ENCODE measurements at places on chromosomes 6 and 20.
A peak's percentile ranks its signal among the peaks of the same experiment; 100 is the strongest.

GRCh38 chr20:46089417-46090388 lies at the start of gene NCOA5:
Gene NCOA5 (minus strand): TSS chr20:46089962. CDS start chr20:46079424, 10,538 bp downstream.
- DNase-seq, result peak; percentile 98

GRCh38 chr6:132132924-132133639 lies 181.9 kb upstream of the CCN2 start:
- peak; percentile 51 for DNase-seq

- DNase-seq, result no peak
Observed at GRCh38 chr6:6287415-6287814, 33.0 kb downstream of the F13A1 start.

DNA sequence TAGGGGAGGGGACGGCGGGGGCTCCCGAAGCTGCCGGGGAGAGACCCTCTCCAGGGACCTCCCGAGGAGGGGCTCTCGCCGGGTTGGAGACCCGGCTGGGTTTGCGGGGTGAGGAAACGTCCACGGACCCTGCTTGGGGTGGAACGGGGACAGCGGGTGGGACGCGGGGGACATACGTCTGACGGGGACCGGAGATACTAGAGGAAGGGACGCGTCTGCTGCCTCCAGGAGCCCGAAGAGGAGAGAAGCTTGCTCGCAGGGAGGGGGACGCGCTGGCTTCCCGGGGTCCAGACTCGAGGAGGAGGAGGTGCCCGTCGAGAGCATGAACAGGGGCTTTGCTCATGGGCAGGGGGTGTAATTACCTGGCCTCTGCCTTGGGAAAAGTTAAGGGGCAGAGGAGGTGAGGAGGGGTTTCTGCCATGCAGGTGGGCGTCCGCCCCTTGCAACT lies 593 bp downstream of the DNMT3B start:
- DNase-seq, result no peak

- DNase-seq, result no peak
Observed at GRCh38 chr20:59829054-59829785, 104.2 kb downstream of the SYCP2 start.

GRCh38 chr6:115922971-115923370 lies 137.7 kb downstream of the FRK start:
- no peak for DNase-seq

DNA sequence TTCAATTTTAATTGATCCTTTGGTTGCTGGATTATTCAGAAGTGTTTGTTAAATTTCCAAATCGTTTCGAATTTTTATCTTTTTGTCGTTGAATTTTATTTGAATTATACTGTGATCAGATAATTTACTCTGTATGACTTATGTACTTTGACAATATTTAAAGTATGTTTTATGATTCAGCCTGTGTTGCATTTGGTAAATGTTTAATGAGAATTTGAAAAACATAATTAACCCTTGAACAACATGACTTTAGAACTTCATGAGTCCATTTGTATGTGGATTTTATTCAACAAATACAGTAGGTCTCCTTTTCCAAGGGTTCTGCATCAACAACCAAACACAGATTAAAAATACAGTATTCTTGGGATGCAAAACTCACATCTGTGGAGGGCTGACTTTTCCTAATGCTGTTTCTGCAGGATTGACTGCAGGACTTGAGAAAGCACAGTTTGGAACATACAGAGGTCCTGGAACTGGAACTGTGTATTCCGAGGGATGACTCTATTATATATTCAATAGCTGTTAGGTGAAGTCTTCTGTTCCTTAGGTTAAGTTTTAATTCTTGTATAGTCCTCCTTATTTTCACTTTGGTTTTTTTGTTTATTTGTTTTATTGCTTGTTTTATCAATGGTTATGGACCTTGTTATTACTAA lies 40.5 kb downstream of the FAM83B start:
- DNase-seq, result no peak

- DNase-seq, result peak; percentile 43
Observed at GRCh38 chr6:13485923-13486562, 1.4 kb downstream of the GFOD1 start.

DNA sequence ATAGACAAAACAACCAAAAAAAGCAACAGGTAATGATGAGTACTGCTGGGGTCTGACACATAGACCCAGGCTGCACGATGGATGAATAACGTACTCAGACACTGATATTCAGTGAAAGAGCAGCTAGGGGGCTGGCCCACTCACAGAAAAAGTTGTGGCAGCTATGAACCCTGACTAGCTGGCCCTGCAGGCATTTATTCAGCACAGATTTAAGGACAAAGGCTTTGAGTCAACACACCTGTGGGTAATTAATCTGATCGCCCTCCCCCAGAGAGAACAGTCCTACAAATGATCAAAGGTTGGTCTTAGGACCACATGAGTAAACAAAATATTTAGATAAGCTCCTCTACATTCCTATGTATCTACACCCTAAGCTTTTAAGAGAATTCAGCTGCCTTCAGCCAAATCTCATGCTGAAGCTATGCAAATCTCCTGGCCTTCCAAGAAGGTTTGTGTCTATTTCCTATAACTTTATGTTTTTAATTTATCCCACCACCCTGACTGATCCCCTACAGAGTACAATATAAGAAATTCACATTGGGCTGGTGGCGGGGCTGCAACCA lies 81.7 kb upstream of the NXT1 start:
- DNase-seq, result no peak

DNA sequence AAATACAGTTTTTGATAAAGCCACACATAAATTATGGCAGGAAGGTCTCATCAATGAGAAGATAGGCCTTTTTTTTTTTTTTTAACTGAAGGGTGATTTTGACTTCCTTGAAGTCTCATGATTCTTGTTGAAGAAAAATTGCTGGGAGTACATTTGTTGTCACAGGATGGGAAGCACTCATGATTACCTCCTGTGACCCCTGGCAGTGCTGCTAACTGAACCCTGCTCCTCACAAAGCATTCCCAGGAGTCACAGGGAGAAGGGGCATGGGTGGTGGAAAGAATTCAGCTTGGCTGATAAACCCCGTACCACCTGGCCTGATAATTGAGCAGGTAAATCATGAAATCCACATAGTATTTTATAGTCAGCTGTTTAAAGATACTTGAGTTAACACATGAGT lies 86.9 kb downstream of the CD109 start:
- DNase-seq, result no peak

DNA sequence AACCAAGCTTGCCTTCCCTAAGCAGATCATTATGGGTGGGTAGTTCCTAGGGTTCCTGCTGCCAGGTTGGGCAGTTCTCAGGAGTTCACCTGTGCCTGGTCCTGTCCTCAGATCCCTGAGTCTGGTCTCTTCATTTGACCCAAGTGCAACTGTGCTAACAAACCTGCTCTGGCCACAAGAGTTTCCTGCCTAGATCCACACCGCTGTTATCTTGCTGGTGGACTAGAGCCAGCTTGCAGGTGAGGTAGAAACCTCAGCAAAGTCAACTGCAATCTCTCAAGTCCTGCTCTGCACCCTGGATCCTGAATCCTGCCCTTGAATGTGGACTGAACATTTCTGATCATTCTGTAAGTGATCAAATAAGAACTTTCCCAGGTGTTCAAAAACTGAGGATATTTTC lies 191.8 kb upstream of the LRFN2 start:
- DNase-seq, result no peak

DNA sequence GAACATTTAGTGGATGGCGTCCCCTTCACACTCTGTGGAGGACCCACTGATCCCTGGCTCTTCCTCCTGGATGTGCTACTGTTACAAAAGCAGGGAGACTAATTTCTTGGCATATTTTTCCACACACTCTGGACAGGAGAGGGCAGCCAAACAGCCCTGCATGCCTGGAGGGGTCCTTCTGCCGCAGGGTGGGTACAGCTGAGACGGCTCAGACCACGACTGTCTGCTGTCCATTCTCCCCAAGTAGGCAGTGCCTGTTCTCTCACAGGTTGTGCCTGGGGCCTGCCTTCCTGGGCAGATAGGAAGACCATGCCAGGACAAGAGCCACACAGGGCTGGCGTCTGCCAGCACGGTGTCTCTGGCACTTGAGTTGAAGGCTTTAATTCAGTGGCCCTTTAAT lies 260.1 kb downstream of the FOXC1 start:
- no peak for DNase-seq

DNA sequence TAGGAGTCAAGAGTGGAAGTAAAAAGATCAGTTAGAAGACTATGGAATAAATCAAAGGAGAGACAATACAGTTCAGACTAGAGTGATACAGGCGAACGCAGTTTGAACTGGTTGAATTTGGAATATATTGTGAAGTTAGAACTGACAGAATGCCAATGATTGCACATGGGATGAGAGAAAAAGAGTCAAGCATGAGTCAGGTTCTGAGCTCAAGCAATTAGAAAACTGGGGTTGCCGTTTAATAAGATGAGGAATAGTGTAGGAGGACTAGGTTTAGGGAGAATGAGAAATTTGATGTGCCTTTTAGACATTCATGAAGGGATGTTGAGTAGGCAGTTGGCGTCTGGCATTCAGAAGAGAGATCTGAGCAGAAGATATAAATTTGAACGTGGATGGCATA lies 8.0 kb downstream of the RNF217 start:
- peak; percentile 46 for DNase-seq

GRCh38 chr6:22043284-22043962 lies 253.4 kb downstream of the PRL start:
- DNase-seq, result peak; percentile 72

- no peak for DNase-seq
Observed at GRCh38 chr6:3699231-3699630, 52.3 kb downstream of the PXDC1 start.

DNA sequence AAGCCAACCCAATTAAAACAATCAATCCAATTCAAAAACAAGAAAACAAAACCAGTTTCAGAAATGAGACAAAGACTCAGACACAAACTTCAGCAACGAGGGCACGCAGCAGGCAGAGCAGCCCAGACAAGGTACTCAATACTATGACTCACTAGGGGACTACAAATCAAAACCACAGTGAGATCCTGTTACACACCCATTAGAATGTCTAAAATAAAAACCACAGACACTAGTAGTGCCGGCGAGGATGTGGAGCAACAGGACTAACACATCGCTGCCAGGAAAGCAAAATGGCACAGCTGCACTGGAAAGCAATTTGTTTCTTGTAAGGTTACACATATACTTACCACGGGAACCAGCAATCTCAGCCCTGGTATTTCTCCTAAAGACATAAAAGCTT lies 28.4 kb upstream of the MAS1L start:
- peak; percentile 75 for DNase-seq

DNA sequence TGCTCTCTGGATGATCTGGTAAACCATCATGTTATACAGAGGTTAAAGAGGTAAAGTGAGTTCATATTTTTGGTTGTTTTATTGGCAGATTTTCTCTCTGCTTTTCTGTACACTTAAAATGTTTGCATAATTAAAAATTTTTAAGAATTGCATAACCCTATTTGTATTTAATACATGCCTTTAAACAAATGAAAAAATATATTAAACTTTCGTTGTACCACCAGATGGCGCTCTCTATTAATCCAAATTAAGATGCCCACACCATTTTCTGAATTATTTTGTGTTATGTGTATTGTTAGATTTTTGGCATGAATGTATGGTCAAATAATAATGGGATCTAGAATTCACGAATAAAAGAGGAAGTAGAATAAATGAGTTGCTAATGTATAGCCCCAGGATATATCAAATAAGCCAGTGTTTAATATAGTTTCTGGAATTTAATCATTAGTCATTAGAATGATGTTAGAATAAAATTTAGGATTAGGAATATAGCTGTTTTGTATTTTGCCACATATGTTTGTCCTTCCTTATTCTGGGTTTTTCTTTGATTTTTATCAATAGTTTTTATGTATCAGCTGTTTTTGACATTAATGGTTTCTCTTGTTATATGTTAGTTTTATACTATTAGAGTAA lies 38.9 kb downstream of the SMAP1 start:
- peak; percentile 75 for DNase-seq

DNA sequence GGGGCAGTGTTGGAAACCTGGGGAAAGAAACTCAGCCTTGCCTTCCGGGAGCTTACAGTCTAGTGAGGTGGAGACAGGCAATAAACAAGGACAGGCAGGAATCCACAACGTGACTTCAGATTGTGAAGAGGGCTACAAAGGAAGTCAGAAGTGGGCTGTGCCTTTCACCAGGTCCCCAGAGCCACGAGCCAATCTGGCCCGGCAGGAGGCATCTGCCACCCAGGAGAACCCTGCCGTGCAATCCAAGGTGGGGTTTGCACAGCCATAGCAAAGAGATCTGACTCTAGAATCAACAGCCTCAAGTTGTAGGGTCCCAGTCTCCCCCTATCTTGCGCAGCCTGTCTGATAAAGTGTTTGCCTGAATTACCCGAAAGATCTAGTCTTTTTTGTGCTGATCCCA lies 5.5 kb downstream of the SLC32A1 start:
- no peak for DNase-seq

GRCh38 chr20:39036011-39036410 lies 73.9 kb downstream of the DHX35 start:
- DNase-seq, result peak; percentile 3

DNA sequence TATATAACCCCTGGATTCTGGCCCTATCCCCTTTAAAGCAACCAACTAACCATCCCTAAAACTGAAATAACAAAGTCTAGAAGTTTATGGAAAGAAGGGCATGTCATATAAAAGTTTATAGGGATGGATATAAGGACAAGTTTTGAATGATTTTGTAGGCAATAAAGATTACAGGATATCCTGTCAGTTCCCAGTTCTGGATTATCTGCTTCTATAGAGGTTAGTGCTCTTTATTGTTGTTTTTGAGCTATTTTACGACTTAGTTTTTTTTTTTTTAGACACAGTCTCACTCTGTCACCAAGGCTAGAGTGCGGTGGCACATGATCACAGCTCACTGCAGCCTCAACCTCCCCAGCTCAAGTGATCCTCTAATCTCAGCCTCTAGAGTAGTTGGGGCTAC lies 48.3 kb downstream of the ZFP64 start:
- no peak for DNase-seq

DNA sequence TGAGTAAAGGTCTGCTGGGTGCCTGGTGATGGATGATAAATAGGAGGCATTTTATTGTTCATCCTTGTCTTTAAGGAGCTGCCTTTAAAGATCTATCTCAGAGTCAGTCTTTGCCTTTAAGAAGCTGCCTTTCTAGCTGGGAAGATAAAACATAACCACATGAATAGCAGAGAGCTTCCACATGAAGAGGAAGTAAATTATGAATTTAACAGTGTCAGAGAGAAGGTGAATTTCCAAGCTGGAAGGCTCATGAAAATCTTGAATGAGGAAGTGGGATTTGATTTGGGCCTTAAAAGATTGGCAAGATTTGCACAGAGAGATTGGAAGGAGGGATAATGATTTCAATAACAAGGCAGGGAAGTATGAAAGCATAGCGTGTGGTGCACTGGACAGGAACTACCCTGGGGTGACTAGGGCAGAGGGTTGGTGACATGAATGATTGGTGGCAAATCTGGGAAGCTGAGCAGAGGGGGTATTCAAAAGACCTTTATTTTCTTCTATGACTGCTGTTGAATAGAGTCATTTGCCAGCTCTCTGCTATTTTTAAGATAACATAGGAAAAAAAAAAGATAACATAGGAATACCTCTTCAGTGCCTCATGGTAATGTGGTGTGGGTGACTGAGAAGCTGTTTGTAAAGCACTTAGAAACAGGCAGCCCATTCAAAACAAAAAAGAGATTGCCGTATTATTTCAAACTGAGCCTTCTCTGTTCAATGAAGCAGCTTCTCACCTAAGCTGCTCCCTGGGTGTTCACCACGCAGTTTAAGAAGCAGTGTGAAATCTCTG lies 591.6 kb downstream of the PKHD1 start:
- DNase-seq, result no peak

Data from cardiac fibroblast (primary cell).